ENCODE measurements at places on chromosomes 13 and 19. TPM values are rescaled to one million over a fixed set of nuclear protein-coding genes. Genes with fewer than 3 reads are reported as not detected.

DNA sequence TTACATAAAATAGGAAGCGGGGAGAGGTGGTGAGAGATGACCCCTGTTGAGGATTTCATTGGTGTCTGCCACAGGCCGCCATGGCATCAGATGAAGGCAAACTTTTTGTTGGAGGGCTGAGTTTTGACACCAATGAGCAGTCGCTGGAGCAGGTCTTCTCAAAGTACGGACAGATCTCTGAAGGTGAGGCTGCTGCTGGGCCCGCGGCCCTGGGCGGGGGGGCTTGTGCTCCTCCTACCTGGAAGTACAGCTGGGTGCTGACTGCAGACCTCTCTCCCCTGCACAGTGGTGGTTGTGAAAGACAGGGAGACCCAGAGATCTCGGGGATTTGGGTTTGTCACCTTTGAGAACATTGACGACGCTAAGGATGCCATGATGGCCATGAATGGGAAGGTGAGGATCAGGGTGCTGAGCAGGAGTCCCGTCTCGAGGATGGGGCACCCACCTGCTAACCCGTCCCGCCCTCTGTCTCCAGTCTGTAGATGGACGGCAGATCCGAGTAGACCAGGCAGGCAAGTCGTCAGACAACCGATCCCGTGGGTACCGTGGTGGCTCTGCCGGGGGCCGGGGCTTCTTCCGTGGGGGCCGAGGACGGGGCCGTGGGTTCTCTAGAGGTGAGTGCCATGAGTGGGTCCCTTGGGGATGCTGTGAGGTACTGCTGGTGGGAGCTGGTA, 1.9 kb downstream of the CIRBP start:
- peak overlapping the region; percentile 76 for H3K4me3 ChIP-seq
- H3K27ac ChIP-seq: peak overlapping the region; percentile 82
- H3K27me3 ChIP-seq: no peaks in the 10 kb centered on the region
- H3K4me1 ChIP-seq: peaks cover 72% of the 10 kb centered on the region
- H3K36me3 ChIP-seq: peaks cover 42% of the 10 kb centered on the region

The FAM83E gene
- 3.7 TPM for total RNA-seq

DNA sequence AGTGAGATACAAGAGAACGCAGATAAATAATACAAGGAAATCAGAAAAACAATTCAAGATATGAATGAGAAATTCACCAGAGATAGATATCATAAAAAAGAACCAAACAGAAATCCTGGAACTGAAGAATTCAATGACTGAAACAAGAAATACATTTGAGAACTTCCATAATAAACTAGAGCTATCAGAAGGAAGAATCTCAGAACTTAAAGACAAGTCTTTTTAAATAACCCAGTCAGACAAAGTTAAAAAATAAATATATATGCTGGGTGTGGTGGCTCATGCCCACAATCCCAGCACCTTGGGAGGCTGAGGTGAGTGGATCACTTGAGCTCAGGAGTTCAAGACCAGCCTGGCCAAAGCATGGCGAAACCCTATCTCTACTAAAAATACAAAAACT, 28.7 kb upstream of the N4BP2L1 start:
- DNase-seq: no peak
- H3K36me3 ChIP-seq: no peaks in the 10 kb centered on the region
- H3K27ac ChIP-seq: no peak overlapping the region
- H3K27me3 ChIP-seq: no peaks in the 10 kb centered on the region

DNA sequence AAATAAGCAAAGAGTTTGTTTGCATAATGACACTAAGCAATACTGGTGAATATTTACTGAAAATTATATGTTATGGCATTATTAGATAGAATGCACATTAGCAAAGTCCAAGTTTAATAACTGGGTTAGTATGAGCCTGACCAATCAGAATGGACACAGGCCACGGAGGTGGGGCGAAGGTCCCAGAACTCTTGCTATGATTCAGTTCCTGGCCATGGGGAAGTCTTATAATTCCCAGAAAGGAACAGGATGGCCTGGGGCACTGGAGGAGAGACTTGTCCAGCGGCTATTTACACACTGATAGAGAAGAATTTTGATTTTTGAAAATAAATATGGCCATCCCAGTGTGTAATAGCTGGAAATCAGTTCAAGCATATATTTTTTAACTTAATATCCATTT, 372.0 kb downstream of the EFNB2 start:
- no peak overlapping the region for H3K4me3 ChIP-seq
- DNase-seq: no peak
- no peak overlapping the region for H3K27ac ChIP-seq
- no peaks in the 10 kb centered on the region for H3K27me3 ChIP-seq
- H3K36me3 ChIP-seq: no peaks in the 10 kb centered on the region

DNA sequence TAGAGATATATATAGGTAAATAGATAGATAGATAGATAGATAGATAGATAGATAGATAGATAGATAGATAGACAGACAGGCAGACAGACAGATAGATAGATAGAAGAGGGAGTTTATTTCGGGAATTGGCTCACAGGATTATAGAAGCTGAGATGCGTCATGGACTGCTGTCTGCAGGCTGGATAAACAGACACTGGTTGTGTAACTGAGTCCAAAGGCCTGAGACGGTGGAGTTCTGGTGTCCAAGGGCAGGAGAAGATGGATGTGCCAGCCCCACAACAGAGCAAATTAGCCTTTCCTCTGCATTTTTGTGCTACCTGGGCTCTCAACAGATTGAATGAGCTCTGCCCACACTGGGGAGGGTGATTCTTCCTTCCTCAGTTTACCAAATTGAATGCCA, 2.7 kb downstream of the CYP4F3 start:
- DNase-seq: no peak
- no peak overlapping the region for H3K27ac ChIP-seq
- H3K4me3 ChIP-seq: no peak overlapping the region

Measured in naive thymus-derived CD4-positive, alpha-beta T cell (primary cell).